Stimulated activated CD8-positive, alpha-beta memory T cell treated with anti-CD3 and anti-CD28 coated beads, Interleukin-4, amount 100 ng/mL, for 1 hour (primary cell): ENCODE measurements at places on chromosomes 3 and 15.

DNA sequence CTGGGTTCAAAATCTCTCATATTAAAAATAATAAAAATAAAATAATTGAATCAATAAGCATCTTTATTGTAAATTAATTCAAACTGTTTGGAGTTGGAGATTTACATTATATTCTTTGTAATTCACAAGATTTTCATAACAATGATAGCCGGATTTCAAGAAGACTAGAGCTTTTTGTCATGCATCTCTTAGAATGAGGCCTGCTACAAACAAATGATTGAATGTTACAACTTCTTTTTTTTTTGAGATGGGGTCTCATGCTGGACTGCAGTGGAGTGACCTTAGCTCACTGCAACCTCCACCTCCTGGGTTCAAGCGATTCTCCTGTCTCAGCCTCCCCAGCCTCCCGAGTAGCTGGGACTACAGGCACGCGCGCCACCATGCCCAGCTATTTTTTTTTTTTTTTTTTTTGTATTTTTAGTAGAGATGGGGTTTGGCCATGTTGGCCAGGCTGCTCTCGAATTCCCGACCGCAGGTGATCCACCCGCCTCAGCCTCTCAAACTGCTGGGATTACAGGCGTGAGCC is 3.5 kb downstream of the SLTM start:
- DNase-seq: no peak

DNA sequence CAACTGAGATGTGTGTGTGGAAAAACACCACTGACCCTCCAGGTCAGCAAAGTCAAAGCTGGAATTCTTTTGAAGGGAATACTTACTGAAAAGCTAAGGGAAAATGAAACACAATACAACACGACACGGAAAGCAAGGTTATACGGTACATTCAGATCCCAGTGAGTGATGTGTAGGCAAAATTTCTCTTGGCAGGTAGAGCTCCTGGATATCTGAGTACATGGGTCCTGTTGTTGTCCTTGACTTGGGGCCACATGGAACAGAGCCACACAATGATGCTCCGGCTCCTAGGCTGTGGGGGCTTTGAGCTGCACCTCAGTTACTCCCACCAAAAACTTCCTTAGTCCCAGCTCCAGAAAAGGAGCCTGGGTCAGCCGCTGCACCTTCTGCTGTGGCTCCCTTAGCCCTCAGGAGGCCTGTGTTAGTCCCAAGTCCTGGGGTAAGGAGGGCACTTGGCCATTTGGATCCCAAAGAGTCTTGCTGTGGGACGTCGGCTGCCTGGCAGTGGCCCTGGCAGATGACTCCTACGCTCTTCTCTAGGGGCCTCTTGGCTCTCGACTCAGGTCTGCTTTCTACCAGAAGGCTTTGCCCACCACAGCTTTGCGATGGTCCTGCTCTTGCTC is 95.6 kb downstream of the ADCY5 start:
- DNase-seq: no peak

DNA sequence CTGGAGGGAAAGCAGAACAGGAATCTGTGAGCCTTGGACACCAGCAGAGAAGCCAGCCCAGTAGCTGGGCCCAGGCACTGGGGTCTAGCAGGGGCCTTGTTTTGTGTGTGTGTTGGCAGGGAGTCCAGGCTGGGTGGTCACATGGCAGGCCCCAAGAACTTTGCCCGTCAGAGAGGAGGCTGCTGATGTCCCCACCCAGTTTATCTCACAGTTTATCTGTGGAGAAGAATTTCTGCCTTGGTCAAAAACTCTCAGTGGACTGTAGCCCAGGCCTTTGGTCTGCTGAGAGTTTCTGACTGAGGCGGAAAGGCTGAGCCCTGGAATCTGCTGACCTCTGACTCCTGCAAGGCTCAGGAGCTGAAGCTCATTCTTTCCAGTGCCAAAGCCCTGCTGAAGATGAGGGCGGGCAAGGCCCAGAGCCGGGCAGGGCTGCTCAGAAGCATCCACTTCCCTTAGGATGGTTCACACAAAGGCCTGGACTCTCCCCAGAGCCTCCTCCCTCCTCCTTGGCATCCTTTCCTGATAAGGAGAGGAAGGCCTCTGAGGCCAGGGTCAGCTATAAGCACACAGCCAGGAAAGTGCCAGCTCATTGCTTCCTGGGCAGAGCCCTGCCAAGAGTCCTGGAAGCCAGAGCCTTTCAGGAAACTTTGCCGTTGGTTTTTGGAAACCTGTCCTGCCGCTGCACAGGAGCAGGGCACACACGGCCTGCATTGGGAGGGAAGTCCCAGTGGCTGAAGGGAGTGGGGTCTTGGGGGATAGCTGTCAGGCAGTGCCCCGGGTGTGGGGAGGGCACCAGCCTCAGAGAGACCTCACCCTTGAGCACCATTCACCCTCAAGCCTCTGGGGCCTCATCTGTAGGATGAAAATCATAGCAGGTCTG is 37.2 kb upstream of the SLCO2A1 start:
- DNase-seq: no peak

- DNase-seq: no peak
These were observed 461.0 kb downstream of the GBE1 start for GRCh38 chr3:81300324-81300927.

GRCh38 chr15:101781928-101782327 is 21.4 kb upstream of the OR4F6 start:
- no peak for DNase-seq

DNA sequence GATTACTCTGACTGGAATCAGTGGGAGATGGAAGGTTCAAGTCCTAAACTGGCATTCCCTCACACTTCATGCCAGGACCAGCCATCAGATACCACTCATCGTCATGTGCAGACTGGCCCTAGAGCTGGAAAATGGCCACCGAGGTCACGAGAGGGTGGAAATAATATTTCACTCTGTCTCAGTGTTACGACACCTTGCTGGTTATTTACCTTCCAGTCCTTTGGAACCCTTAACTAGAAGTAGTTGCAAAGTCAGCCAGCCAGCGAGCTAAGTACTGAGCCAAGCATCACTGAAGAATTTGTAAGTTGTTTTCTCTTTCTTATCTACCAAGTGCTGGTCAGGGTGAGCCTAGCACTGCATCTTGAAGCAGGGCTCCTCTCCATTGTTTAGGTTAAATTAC is 309.9 kb upstream of the RASGRP1 start:
- no peak for DNase-seq

- DNase-seq: no peak
These were observed 52.8 kb downstream of the IL12A start for GRCh38 chr3:160041465-160041864.

DNA sequence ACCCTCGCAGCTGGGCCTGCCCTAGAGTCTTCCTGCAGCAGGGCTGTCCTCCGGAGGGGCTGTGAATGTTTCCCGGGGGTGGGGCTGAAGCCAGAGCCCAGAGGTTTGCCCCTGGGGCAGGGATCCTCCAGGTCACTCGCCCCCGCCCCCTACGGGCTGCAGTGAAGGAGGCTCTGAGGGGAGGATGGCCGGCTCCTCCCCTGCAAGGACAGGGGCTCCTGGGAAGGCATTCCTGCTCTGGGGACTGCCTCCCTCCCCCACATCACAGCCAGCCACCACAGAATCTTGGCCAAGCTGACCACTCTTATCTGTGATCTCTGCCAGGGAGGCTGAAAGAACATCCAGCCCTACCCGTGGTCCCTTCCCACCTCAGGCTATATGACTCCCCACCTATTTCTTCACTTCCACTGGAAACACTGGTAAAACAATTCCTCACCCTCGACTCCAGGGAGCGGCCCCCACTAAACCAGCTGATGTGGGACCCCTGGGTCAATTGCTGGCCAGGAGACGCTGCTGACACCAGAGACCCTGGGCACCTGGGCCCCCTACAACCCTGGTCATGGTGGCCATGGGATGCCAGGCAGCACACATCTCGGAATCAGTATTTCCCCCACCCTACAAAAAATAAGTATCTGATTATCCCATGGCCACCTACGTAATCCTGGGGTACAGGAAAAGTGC is 66.0 kb downstream of the HMCES start:
- no peak for DNase-seq

GRCh38 chr3:123657568-123657967 is 72.7 kb upstream of the HACD2 start:
- no peak for DNase-seq

DNA sequence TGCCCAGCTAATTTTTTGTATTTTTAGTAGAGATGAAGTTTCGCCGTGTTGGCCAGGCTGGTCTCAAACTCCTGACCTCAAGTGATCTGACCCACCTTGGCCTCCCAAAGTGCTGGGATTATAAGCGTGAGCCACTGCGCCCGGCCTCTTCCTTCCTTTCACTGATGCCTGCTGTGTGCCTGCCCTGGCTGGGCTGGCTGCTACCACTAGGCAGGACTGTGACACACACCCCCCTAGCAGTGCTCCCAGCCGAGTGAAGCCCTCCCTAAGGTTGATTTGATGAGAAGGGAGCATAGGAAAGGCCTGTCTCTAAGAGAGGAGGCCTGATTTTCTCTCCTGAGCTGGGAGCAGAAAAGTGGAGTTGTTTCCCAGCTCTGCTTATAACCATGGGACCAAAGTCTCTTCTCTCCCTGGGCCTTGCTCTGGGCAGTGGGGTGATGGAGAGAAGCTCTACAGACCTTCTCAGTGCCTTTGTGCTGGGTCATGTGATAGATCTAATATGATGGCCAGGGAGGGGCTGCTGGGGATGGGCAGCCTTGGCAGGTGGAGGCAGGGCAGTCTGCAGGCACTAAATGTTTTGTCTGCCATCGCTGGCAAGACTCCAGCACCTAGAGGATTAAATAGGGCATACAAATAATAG is 20.1 kb upstream of the SFMBT1 start:
- no peak for DNase-seq

GRCh38 chr3:190385731-190386688 is 2.0 kb upstream of the CLDN16 start:
- no peak for DNase-seq

GRCh38 chr3:23959135-23959900 is 14.2 kb downstream of the NR1D2 start:
- no peak for DNase-seq

DNA sequence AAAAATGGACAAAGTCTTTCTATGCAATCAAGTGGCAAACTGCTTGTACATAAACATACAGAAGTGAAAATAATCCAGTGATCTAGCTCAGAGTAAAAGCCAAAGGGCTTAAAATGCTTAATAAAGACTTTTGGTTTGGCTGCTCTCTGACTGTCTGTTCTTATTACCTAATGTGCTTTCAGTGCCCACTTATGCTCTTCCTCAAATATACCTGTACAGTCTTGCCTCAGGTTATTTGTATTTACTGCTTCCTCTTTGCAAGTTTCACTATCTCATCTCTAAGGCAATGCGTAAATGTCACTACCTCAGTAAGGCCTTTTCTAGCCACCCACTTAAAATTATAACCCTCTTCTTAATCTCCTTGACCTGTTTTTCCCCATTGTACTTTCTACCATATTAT is 171.8 kb downstream of the EPHA6 start:
- no peak for DNase-seq

DNA sequence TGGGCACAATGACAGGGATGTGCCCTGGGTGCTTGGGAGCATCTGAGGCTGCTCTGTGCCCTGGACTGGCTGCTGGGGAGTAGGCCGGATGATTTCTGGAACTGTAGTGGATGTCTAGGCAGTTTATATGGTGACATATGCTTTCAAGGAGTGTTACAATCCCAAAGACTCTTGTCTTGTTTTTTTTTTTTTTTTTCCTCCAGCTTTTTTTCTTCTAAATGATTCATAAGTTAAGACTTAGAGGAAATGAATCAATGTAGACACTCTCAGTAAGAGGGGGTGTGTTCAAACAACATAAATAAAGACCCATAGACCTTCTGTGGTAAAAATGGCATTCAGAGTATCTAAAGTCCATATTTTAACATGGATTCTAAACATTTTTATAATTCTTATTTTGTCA is 706.1 kb upstream of the GOLIM4 start:
- DNase-seq: no peak

DNA sequence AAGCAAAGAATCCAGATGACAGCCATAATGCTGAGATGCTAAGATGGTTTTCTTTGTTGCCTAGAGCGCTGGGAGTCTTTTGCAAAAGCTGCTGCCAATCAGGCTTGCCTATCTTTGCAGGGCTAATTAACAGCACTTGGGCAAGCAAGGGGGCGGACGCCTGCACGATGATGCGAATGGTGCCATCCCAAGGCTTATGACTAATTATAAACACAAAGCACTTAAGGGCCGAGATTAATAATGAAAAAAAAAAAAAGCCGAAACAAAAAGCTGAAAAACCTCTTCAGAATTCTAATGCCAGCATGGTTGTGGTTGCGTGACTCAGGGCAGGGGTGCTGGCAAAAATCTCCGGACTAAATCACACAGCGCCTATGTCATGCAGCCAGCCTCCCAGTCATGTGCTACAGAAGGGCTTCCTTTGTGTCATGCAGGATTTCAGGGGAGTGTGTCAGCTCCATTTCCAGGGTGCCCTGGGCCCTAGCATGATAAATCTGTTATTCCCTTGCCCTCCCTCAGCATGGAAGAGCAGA is 185.0 kb upstream of the ANKRD28 start:
- no peak for DNase-seq

GRCh38 chr15:93645594-93645993 is 556.6 kb upstream of the RGMA start:
- no peak for DNase-seq

GRCh38 chr3:61978460-61979419 is 394.6 kb downstream of the FEZF2 start:
- DNase-seq: no peak

- no peak for DNase-seq
These were observed 21.8 kb downstream of the C3orf18 start for GRCh38 chr3:50545781-50546180.

DNA sequence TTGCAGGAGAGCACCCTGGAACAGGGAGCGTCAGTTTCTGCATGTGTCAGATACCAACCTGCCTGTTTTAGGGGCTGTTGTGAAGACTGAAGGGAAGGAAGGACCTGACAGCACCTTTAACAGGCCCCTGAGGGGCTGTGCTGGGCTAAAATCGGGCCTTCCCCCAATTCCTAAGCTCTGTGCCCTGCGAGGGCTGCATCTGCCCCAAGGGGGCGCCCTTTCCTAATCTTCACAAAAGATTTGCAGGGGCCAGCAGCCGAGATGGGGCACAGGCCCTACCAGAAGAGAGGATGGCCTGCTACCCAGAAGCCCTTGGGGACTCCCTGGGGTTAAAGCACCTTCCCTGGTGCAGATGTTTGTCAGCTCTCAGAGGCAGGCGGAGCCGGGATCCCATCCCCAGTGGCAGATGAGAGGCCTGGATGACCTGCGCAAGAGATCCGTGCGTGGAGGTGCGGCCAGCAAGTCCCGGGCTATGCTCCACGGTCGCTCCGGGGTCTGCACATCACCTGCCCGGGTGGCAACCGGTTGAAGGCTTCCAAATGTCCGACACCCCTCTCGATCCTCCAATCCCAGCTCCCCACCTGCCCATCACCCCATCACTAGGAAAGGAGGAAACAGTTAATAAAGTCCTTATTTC is 53.6 kb downstream of the RHCG start:
- no peak for DNase-seq

- no peak for DNase-seq
These were observed 77.9 kb upstream of the SPRED1 start for GRCh38 chr15:38174691-38175090.

- no peak for DNase-seq
These were observed 72.7 kb upstream of the ABI3BP start for GRCh38 chr3:101065962-101066361.
